ENCODE measurements at places on chromosomes 1 and 21.

DNA sequence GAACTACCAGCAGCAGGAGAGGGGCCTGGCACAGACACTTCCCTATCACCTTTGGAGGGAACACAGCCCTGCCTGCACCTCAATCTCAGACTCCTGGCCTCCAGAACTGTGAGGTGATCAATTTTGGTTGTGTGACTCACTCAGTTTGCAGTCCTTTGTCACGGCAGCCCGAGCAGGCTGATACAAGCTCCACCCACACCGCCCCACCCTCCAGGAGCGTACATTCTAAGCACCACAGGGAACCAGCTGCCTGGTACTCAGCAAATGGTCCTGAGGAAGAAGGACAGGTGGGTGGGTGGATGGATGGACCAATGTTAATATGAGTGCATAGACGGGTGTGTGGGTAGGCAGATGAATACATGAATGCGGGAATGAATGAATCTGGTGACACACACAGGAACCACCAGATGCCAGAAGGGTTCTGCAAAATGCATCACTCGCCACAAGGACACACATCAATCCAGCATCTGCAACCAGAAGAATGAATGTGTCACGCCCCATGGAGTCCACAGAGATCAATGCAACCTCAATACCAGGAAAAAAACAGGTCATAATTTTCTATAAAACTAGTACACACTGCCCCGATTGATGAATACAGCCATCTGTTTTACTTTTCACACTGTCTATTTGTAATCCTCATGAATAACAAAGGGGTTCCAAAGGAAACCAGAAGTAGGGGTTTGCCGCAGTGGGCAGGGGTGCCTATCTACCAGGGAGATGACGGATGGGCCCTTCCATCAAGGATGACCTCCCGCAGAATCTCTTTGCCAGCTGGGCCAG, 284.5 kb downstream of the NPHP4 start:
- no peak for DNase-seq

DNA sequence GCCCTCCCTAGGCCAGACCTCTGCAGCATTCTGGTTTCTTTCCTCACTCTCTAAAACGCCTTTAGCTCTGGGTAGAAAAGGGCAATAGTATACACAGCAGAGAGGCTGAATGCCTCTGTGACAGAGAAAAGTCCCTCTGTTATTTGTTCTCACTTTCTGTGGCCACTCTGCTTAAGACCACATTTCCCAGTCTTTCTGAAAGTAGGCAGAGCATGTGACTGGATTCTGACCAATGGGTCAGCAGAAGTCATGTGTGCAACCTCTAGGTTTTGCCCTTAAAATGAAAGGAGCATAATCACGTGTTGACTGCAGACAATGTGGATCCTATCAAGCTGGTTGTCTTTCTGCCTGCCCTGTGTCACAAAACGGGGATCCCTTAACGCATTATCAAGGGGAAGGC, 79.7 kb upstream of the MARK1 start:
- DNase-seq = peak; percentile 25

DNA sequence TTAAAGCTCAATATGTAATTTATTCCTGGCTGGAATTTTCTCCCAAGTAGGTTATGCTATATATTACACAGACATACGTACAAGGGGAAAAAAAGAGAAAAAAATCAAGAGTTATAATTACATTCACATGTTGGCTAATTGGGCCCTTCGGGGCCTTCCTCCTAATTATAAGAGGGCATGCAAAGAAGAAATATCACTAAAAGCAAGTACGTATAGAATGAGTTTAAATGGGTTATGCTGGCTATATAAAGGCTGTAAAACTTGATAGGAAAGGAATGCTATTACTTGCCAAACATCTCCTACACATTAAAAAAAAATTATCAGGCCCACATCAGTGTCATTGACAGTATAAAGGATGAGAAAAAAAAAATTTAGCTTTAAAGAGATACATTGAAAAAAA, 1396.1 kb upstream of the ADGRL4 start:
- DNase-seq = no peak

GRCh38 chr21:28298251-28298672, 694.4 kb downstream of the LTN1 start:
- no peak for DNase-seq

- no peak for DNase-seq
Observed at GRCh38 chr1:53535846-53536245, 76.6 kb downstream of the DMRTB1 start.
